Epithelial cell of esophagus (primary cell): ENCODE measurements at places on chromosomes 6 and 20.

DNA sequence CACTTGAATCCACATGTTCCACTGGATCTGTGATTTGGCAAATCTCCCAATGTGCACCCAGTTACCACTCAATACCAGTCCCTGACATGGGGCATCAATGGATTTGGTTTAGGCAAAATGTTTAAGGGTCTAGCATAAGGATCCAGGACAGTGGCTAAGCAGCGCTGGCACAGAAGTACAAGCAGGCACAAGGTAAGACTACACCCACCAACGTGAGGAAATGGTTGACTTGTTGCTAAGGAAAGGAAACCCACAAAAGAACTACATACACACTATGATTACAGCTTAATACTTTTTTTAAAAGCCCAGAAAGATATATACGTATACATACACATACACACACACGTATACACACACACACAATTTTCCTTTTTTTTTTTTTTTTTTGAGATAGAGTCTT is 79.0 kb downstream of the DNAAF9 start:
- DNase-seq: no peak

- DNase-seq: no peak
Observed at GRCh38 chr20:45341579-45341938, 6.7 kb downstream of the SDC4 start.

DNA sequence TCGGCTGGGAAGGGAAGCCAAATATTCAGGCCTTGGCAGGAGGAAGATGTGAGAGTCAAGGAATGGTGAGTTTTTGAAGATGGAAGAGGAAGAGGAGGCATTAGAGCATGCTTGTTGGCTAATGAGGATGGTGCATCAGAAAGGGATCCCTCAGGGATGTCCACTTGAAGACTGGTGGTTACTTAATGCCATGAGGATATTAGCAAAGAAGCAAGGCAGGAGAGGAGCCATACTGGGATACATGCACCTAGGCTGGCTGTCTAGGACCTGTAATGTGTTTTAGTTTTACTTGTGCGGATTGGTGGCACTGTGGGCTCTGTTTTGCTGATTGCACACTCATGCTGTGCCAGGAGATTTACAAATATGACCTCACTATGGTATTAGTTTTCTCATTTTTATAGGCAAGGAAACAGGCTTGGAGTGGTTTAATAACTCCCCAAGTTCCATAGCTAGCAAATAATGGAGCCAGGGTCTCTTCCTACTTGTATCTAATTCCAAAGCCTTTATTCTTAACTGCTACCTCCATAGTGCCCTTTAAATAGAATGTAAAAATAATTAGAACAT is 37.8 kb downstream of the NCOA7 start:
- DNase-seq: no peak

GRCh38 chr20:47011984-47012383 is 117.3 kb downstream of the EYA2 start:
- DNase-seq: no peak

GRCh38 chr6:116395647-116396046 is 24.9 kb downstream of the DSE start:
- DNase-seq: no peak

GRCh38 chr20:19120569-19120968 is 91.9 kb upstream of the SLC24A3 start:
- no peak for DNase-seq

GRCh38 chr20:35575958-35576357 is 34.1 kb downstream of the ERGIC3 start:
- DNase-seq: peak; percentile 89

GRCh38 chr20:8361006-8361652 is 229.1 kb downstream of the PLCB1 start:
- peak; percentile 1 for DNase-seq

DNA sequence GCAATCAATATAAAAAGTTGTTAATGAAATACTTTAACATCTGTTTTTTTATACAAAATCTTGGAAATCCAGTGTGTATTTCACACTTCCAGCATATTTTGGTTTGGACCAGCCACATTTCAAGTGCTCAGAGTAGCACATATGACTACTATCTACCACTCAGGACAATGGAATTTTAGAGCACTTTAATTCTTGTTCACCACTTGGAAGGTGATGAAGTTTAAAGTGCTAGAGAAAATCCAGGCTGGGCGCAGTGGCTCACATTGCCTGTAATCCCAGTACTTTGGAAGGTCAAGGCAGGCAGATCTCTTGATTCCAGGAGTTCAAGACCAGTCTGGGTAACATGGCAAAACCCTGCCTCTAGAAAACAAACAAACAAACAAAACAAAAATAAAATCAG is 6.1 kb upstream of the SLC35B3 start:
- no peak for DNase-seq

GRCh38 chr20:48186915-48187314 is 401.6 kb upstream of the SULF2 start:
- DNase-seq: peak; percentile 64

DNA sequence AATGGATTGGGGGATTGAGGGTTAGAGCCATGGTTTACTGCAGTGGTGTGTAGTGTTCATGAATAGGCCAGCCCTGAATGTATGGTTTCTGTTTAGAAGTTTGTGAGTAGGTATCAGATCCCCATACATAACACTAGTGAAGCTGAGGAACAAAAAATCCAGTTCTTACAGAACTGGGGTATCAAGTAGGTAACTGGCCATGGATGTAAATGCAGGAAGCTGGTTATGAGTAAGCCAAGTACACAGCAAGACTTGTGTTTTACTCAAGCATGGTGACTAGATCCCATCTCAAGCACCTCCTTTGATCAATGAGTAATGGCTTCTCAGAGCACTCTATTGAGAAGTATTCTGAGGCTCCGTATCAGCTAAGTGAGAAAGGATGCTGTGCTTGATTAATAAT is 613.7 kb upstream of the FLRT3 start:
- DNase-seq: peak; percentile 73

GRCh38 chr20:40982415-40983145 is 46.0 kb upstream of the TOP1 start:
- no peak for DNase-seq

DNA sequence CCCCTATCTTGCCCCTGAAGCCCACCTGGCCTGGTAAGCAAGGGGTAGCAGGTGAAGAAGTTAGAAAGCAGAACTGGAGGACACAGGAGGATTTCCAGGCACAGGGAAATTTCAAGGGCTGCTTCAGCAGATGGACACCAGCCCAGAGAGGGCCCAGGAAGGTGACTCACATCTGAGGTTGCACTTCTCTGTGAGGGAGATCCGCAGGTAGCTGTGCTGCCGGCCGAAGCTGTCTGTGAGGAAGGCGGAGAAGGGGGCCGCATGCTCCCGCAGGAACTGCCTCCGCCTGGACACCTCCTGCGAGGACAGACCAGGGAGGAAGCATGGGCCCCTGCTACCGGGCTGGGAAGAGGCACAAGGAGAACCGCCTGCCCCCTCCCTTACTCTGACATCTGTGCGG is 7.1 kb downstream of the MOCS1 start:
- DNase-seq: peak; percentile 20

- DNase-seq: no peak
Observed at GRCh38 chr6:120935016-120935415, 399.3 kb downstream of the TBC1D32 start.

- DNase-seq: no peak
Observed at GRCh38 chr20:9367328-9367727, 147.1 kb upstream of the LAMP5 start.

GRCh38 chr6:73231986-73232391 is 6.7 kb upstream of the KHDC1L start:
- peak; percentile 41 for DNase-seq

GRCh38 chr6:160863782-160864181 is 127.8 kb upstream of the MAP3K4 start:
- no peak for DNase-seq

DNA sequence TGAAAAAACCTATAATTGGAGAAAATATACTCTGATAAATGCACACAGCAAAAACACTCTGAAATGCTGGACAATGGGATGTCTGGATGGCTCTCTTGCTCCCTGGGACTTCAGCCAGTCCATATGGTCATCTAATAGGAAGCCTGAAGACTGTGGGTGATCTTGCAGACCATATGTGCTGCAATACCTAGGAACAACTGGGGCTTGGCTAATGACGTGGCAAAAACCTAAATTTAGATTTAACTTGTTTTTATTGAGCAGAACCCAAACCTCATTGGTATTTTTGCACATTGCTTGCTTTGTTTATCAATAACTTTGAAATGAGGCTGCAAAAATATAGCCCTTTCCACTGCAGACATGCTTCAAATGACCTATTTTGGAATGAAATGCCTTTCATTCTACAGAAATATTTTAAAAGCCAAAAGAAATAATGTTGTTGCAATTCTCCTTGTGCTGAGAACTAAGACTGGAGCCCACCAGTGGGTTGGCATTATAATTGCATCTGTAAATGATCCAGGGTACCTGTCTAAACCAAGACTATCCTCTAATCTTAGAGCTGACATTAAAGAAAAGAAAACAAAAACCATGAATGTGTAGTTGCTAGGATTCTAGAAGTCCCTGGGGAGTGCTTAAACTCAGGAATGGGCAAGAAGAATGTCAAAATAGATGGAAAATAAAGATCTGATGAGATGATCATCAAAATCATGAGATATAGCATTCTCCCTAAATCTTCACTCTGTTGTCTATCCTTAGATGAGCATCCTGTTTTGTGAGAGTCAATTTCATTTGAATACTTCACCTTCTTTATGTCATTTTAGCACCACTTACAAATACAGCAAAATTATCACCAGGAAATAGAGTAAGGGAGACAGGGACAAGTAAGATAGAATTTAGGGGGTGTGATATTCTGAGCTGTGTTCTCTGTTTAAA is 152.1 kb upstream of the RIMS1 start:
- DNase-seq: no peak

- no peak for DNase-seq
Observed at GRCh38 chr20:41387444-41387851, 20.8 kb upstream of the EMILIN3 start.

- DNase-seq: no peak
Observed at GRCh38 chr6:128914051-128914450, 31.1 kb downstream of the LAMA2 start.

GRCh38 chr6:145009711-145010110 is 724.6 kb downstream of the UTRN start:
- DNase-seq: no peak

GRCh38 chr20:12808006-12808567 is 200.7 kb upstream of the SPTLC3 start:
- no peak for DNase-seq

GRCh38 chr20:19628570-19629134 is 129.4 kb upstream of the RIN2 start:
- DNase-seq: peak; percentile 85

DNA sequence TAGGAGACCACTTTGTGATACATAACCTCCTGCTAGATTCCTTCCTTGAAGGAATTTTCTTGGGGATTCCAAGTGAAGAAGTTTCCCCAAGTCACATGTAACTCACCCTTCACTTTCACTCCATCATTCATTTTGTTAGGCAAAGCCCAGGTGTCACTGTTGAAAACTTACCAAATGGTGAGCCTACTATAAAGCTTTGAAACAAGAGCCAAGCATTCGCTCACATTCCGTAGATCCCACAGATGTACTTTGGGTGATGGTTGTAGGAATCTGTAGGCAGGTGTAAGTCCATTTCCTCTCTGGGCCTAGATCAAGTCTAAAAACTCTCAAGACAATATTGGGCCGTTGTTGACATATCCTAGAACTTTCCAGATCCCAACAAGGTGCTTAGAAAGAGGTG is 74.1 kb downstream of the PRDM1 start:
- no peak for DNase-seq

DNA sequence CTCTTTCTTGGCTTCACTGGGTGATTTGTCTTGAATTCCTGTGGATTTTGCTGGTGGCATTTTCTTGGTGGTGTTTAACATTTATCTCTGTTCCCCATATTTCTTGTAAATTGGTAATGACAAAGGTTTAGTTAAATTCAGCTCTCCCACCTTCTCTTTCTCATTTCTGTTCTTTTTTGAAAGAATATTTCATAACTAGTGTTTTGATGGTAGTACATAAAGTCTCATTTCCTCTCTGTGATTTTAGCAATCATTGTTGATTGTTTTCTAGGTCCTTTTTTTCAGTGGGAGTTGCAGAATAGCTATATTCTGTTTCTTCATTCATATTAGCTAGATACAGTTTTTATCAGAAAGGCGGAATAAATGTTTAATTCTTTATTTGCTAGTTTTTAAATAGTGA is 73.1 kb downstream of the QKI start:
- no peak for DNase-seq

GRCh38 chr6:122787721-122788120 is 1.3 kb upstream of the SMPDL3A start:
- no peak for DNase-seq

DNA sequence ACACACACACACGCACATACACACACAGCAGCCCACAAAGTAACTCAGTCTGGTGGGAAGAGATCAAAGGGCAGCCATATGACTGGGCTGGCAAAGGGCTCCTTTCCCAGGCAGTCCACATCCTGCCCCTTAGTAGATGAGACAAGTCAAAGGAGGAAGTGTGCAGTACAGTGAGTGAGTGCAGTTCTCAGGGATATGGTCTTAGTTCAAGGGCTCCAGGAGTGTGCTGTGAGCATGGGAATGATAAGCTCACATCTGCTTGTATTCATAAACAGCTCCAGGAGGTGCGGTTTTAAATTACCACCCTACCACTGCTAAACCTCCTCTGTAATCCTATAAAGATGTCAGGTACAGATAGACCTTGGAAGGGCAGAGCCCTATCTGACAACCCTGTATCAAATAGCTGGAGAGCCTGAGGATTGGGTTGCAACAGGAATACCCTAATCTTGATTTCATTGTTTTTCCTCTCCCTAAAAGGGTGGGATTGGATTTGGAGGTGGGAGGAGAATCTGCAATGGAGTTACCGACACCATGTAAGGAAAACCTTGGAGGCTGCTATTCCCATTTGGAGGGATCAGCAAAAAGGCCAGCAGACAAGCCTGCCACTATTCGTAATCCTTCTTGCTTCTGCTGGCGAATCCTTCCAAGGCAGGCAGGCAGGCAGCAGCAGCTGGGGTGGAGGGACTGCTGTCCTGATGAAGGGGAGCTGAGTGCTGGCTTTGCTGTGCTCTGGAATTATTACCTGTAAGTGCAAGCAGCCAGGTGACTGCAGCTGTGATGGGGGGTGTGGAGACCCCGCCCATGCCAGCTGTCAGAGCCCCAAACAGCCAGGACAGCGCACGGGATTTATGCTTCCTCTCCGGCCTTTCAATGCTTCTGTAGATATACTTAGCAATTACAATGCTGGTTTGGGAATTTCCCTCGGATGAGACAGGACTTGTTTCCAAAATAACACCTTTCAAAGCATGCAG is 342.7 kb downstream of the PRL start:
- peak; percentile 54 for DNase-seq
